ENCODE measurements at places on chromosomes 2 and 18.

DNA sequence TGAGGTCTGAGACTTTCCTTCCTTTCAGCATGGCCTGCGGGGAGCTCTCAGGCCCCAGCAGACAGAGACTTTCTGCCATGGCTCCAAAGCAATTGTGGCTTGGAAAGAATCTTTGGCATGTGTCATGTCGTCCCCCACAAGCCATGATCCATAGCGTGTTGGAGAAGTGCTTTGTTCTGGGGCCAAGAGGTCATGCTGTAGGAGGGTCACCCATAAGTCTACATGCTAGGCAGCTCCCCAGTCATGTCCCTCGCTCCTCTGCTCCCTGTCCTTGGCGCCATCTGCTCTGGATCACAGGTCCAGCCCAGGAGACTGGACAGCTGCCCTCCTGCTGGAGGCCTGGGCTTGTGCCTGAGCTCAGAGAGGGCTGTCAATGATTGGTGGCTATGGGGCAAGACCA lies 78.8 kb upstream of the LCLAT1 start:
- no peak for DNase-seq

GRCh38 chr2:5951471-5951870 lies 259.3 kb downstream of the SOX11 start:
- DNase-seq, result no peak

- no peak for DNase-seq
Measured at GRCh38 chr2:78682781-78683180, 342.7 kb upstream of the REG3G start.

DNA sequence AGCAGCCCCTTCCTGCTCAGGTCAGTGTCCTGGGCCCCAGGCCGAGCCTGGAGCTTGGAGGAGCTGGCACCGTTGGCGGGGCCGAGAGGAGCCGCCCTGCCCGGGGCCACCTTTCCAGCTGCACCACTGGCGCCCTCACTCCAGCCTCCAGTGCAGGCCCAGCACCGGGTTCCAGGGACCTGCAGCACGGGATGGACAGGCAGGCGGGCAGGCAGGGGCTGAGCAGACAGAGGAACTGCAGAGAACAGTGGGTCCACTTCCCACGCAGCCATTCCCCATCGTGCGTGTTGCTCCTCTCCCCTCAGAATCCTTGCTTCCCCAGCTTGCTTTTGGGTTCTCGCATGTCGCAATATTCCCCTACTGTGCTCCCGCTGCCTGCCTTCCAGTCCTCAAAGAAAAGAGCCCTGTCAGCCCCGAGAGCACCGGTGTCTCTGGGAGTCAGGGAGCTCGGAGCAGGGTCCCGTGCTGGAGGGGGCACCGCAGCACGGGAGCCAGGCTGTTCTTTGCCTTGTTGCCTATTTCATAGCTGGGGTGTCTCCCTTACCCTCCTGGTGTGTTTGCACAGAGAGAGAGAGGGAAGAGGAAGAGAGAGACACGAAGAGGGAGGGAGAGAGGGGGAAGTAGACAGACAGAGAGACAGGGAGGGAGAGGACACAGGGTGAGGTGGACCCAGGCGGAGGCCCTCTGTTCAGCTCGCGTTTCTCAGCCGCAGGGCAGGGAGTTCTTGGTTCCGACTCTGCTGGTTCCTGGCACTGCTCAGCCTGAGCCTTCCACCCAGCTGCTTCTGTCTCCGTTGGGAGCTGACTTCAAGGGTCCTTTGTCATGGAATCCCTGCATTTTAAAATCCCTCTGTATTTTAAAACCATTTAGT lies 126.0 kb downstream of the MBP start:
- no peak for DNase-seq

- no peak for DNase-seq
Measured at GRCh38 chr2:42171396-42171980, 2.3 kb downstream of the EML4 start.

GRCh38 chr2:202376460-202377206 lies 506 bp downstream of the BMPR2 start:
- DNase-seq, result peak; percentile 53

DNA sequence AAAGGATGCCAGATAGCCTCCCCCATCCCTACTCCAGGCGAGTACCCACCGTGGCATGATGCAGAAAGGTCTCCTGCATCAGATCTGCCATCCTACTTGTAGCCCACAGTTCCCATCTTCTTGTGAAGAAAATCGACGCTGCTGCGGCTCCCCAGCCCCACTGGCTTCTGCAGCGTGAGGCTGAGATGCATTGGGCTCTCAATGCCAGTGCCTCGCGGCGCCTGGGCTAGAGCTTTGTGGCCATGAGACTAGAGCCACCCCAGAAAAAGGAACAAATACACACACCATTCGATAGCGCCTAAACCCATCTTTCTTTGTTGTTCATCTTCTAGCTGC lies 2.8 kb downstream of the NOL4 start:
- no peak for DNase-seq

- DNase-seq, result no peak
Measured at GRCh38 chr2:225867071-225867470, 467.6 kb downstream of the NYAP2 start.

DNA sequence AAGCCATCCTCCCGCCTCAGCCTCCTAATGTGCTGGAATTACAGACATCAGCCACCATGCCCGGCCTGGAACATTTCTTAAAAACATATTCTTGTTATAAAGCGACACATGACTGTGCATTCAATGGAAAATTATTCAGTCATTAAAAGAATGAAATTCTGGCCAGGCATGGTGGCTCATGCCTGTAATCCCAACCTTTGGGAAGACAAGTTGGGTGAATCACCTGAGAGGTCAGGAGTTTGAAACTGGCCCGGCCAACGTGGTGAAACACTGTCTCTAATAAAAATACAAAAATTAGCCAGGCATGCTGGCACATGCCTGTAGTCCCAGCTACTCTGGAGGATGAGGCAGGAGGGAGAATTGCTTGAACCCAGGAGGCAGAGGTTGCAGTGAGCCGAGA lies 21.6 kb upstream of the RPRD1A start:
- DNase-seq, result peak; percentile 75

DNA sequence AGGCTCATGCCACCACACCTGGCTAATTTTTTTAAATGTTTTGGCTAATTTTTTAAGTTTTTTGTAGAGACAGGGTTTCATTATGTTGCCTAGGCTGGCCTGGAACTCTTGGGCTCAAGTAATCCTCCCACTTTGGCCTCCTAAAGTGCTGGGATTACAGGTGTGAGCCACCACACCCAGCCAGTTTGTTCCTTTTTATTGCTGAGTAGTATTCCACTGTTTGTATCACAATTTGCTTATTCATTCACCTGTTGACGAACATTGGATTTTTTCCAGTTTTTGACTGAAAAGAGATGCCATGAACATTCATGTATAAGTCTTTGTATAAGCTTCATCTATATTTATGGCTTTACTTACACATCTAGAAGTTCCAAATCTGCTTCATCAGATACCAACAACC lies 5.3 kb downstream of the SOS1 start:
- DNase-seq, result no peak

- DNase-seq, result no peak
Measured at GRCh38 chr2:4903656-4904348, 788.4 kb upstream of the SOX11 start.

DNA sequence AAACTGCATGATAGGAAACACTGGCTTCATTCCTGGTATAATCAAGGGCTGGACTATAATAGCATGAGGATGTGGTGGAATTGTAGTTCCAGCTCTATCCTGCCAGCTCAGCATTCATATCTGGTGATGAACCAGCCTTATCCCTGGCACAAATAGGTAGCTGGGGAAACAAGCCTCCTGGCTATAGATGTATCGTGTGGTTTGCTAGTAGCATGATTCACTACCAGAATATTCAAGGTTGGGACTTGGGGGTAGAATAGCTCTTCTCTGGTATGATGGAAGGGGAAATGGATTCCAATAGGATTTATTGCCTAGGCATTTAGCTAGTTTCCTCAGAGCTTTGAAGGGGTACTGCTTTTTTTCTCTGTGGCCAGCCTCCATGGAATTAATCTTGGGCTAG lies 532.8 kb downstream of the FBXO15 start:
- no peak for DNase-seq

- DNase-seq, result no peak
Measured at GRCh38 chr18:49677762-49678413, 116.0 kb downstream of the LIPG start.

DNA sequence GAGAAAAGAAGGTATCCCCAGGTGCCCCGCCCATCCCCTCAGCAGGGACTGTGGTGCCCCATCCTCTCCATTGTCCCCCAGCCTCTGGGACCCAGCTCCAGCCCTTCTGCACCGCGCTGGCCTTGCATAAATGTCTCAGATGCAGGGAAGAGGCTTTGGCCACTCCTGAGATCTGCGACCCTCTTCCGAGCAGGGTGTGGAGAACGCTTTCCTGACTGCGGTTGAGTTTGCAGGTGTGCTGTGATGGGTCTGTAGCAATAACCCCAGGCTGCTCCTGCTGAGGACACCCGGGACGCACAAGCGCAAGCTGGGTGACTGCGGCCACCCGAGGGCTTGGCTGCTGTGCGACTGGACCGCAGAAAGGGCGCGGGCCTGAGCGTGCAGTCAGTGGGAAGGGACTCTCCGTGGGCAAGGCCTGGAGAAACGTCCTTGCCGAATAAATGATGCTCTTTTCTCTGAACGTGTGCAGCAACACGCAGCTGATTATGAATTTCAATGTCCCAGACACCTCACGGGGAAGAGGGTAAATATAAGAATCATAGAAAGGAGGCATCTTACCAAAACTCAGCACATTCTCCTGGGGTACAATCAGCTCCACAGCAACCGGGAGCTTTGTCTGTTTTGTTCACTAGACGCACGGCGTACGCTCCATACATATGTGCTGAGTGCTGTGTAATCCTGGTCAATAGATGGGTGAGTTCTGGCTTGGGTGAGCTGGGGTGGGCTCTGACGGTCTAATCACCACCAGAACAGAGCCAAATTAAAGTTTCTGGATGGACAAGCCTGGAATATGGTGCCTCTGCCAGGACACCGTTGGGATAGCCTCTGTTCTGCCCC lies 67.5 kb upstream of the ZNF516 start:
- no peak for DNase-seq
